Astrocyte of the hippocampus (primary cell): ENCODE measurements at places on chromosomes 4 and X.

- peak; percentile 51 for DNase-seq
These were observed 201.4 kb downstream of the CCSER1 start for GRCh38 chr4:90328558-90328957.

- DNase-seq: no peak
These were observed 634 bp upstream of the PLXNB3 start for GRCh38 chrX:153763298-153763932.

DNA sequence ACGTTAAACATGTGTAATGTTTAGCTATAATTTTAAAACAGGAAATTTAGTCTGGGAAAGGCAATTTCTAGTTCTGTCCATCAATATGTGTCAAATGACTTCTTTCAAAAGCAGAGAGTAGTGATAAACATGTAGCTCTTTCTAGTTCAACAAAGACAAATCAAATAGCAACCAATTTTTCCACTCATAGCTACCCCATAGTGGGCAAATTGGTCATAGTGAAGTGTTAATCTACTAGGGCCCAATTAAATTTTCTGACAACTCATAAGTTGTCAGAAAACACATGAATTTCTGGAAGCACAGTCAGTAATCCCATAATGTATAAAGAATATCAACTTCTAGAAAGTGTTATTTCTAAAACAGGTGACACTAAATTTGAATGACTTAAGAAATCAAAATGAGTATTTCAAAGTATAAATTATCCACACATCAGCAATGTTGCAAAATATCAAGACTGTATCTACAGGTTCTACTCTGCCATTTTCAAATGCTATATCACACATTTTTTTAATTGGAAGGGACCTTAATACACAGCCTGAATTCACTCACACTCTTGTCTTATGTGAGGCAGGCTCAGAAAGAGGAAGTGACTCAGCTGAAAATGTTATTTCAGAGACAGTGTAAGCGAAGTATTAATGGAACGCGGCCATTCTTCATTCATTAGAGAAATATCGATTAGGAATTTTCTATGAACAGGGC is 7.7 kb downstream of the OCIAD2 start:
- peak; percentile 29 for DNase-seq

DNA sequence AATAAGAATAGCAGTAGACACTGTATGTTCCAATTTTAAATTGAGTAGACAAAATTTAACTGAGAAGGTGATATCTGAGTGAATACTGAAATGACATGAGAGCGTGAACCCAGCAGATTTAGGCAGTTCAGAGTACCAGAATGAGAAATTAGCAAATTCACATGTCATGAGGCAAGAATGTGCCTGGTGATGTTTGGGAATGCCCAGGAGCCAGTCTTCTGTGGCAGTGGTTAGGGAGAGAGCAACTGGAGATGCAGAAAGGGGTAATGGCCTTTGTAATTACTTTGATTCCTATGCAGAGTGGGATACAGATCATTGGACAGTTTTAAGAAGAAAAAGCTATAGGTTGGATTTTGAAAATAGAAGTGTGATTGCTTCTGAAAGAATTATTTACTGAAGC is 621.9 kb downstream of the TECRL start:
- DNase-seq: peak; percentile 4

DNA sequence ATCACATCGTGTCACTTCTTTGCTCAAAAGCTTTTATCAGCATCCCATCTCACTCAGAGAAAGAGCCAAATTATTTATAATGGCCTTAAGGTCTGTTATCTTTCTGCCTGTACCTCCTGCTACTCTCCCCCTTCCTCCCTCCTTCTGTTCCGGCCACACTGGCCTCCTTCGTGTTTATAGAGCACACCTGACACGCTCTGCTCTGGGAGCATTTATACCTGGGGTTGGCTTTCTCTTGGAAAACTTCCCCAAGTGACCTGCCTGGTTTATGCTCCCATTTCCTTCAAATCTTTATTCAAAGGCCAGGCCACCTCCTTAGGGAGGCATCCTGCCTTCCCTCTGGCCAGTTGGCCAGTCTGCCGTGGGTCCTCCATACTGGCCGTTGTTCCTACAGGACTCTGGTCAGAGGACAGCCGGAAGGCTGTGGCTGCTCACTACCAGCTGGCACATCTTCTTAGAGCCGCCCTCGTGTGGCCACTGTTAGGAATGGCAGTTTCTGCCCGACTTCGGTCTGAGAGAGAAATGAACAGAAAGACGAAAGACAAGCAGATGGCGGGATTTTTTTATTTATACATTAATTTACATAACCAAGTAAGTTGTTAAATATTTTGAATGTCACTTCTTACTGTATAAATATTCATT is 80.2 kb upstream of the CBLL2 start:
- peak; percentile 67 for DNase-seq

- peak; percentile 26 for DNase-seq
These were observed 383.8 kb downstream of the OPHN1 start for GRCh38 chrX:68049466-68049865.

DNA sequence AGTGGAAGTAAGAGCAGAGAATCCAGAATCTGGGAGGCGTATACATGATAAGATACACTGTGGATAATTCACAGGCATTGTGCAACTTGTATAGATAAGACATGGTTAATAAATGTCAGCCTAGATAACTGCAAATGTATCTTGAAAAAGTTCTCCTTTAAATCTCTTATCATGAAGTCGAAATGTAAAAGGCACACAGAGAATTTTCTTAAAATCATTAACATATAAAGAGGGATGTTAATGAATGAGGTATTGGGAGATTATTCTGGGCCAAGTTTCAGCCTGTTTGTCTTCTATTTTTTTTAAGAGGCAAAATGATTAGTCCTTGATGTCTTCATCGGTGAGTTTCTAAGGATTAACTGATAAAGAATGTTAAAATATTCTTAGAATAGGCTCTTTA is 835 bp downstream of the TDO2 start:
- DNase-seq: no peak

DNA sequence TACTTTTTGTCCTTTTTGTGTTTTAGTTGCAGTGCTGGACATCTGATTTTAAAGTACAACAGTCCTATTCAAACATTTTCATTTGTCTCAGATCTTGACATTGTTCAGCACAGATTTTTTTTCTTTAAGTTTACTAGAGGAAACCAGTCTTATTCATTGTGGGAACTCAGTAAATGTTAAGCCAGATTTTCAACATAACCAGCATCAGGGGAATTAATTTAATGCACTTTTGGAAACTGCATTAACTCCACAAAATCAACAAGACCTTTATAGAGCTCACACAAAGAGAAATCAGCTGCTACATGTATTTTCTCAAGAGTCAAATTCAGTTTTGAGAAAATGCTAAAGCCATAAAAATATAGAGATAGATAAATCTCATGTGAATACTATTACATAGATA is 9.9 kb downstream of the CPE start:
- no peak for DNase-seq

DNA sequence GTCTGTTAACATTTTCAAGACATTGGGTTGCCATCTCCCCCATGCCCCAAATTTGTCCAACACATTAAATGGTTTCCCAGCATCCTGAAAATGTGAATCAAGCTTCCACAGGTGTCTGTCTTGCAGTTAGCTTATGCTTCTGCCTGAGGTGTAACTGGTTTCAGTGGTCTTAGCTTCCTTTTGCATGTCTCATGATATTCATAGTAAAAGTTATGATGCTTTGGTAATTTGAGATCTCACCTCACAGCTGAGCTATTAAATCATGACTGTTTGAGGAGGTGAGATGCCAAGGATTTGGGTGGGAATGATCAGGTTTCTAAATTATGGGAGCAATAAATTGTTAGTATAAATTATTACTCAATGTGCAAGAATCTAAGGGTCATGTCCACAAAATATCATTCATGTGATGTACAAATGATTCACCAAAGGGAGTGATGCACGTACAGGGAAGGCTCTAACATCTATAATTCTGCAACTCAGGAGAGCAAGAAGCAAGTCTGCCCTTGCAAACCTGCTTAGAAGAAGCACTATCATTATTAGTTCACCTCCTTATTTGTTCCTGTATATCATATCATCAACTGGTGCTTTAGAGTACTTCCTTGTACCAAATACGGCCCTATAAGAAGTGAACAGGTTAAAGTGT is 17.1 kb upstream of the RAI2 start:
- no peak for DNase-seq

DNA sequence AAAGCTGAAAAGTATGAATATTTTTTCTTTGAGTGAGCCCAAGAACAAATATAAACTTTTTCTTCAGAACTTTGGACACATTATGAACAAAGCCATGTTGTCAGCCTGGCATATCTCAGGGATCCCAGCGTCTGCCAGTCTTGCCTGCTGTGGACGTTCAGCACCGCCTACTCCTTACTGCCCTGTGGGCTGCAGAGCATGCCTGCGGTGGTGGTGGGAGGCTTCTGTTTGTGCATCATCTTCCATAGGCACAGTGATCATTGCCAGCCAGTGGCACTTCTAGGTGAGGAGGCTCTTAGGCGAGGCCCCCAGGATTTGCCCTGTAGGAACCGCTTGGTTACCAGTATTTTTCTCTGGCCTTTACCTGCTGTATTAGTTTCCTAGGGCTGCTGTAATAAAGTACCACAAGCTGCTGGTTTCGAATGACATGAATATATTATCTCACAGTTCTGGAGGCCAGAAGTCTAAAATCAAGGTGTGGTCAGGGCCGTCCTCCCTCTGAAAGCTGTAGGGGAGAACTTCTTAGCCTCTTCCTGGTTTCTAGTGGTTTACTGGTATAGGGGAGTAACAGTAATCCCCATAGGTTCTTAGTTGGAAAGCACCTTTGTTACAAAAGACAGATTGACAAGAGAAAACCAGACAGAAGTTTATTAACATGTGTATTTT is 15.4 kb downstream of the ANXA3 start:
- no peak for DNase-seq

GRCh38 chr4:42917296-42917695 is 24.8 kb downstream of the GRXCR1 start:
- DNase-seq: no peak

DNA sequence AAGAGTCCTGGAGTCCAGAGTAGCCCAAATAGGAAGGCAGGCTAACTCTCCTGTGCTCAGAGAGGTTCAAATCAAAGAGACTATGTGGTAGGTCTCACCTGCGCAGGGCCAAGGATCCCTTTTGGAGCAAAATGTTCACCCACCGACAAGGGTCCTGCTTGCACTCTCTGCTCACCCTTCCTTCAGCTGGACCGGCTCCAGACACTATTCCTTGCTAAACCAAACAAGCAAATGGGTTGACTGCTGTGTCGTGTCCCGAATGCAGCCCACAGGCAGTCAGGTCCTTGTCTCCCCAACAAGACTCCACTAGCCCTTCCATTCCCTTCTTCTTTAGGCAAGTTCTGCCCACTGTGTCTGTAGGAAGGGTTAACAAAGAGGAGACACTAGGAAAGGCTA is 760 bp downstream of the TRMT2B start:
- no peak for DNase-seq

GRCh38 chrX:146433771-146434170 is 375.8 kb upstream of the CXorf51B start:
- DNase-seq: no peak

- no peak for DNase-seq
These were observed 399.0 kb downstream of the PABPC4L start for GRCh38 chr4:133802359-133803140.

DNA sequence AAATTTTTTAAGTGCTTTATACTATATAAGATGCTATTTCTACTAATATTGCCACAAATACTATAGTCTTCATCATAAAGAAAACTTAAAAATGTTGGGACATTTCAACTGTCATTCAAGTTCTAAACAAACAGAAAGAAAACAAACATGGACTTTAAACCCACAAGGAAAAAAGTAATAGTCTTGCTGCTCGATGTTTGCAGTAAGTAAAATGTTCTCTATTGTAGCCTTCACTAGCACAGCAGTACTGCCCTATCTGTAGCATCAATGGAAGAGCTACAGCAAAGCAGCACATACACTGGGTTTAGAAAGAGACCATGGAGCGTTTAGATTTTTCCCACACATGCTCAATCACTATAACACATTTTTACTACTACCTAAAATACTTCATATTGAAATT is 146.8 kb downstream of the KLHL13 start:
- DNase-seq: no peak

DNA sequence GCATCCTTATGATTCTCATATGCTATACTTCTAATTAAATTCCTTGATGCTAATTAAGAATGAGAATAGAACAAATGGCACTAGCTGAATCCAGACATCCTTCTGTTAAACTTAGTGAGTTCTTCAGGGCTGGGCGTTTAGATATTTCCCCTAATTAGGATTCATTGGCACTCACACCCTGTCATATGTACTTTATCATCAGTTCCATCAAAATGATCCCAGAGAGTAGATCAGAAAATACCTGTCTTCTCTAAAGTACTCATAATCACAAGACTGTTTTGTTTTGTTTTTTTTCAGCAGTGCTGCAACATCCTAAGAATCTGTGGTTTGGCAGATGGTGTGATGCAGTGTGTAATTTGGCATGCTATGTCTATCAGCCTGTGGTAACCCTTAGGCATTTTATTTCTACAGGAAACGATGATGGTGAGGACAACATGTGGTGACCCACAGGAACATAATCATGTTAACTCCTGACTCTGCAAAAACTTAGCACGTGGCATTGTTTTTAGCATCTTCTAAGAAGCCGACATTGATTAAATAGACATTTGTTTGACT is 2528.4 kb downstream of the ARAP2 start:
- peak; percentile 81 for DNase-seq

DNA sequence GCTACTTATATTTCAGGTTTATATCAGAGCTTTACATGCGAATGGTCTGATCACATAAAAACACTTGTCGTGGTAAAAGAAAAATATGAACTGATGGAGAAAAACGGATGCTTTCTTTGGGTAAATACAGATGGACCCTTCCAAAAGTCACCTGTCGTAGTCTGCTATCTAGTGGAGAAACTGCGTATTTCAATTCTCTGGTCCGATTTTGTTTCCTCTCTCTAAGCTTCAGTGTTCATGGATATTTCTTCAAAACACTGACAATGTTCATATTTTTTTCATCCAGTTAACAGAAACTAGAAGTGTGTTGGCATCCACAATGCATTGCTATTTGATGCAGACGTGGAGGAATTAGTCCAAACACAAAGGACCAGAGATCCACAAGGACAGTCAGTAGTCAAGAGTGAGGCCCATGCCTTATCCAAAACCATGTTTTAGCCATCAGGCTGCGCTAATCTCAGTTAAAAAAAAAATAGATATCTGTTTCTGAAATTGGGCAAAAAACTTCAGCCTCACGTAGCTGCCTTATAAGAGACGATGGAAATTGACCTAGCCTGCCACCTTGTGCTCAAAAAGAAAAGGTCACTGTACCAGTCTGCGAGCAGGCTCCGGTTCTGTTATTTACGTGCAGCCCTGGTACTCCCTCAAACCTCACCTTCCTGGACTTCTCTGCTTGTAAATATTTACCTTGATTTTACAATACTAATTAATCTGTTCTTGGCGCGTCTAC is 16.0 kb downstream of the MEPE start:
- peak; percentile 77 for DNase-seq

DNA sequence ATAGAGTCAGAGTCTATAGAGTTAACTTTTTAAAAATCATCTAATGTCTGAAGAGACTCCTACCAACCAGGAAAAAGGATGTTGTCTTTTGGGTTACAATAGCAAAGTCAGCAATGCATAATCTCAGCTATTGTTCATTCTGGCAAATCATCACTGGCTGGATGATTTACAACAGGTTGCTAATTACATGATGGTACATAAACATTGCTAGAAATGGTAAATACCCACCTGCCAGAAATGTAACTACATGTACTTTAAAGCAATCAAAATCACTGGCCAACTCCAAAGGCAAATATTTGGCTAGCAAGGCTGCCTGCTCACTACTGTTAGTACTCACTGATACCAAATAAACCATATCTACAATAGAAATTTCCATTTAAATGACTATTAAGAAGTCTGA is 91.1 kb downstream of the PPP3CA start:
- no peak for DNase-seq
